ENCODE measurements at places on chromosomes 11 and 22.

GRCh38 chr11:134126217-134126822 lies 57.4 kb downstream of the JAM3 start:
- no peak for DNase-seq

GRCh38 chr11:95835351-95835750 lies 45.1 kb downstream of the CEP57 start:
- DNase-seq: no peak

- DNase-seq: no peak
Observed at GRCh38 chr22:35905894-35906293, 122.7 kb downstream of the RBFOX2 start.

GRCh38 chr11:70944636-70945035 lies 307.7 kb downstream of the SHANK2 start:
- no peak for DNase-seq

DNA sequence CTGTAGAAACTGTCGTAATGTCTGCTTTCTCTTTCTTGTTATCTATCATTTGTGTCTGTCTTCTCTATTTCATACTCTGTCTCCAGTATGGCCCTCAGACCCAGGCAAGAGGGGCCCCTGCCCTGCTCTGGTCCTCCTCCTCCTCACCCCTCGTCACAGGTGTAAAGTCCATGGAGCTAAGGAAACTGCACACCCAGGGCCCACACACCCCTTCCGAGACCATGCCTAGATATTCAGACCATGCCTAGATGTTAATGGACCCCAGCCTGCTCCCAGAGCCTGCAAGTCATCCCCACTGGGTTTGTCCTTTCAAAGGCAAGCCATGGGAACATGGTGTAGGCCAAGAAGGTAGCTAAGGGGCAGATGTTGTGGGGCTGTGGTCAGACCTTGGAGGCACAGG lies 24.1 kb upstream of the ANO1 start:
- DNase-seq: no peak

- DNase-seq: no peak
Observed at GRCh38 chr11:62547691-62548281, 1.2 kb upstream of the AHNAK start.

DNA sequence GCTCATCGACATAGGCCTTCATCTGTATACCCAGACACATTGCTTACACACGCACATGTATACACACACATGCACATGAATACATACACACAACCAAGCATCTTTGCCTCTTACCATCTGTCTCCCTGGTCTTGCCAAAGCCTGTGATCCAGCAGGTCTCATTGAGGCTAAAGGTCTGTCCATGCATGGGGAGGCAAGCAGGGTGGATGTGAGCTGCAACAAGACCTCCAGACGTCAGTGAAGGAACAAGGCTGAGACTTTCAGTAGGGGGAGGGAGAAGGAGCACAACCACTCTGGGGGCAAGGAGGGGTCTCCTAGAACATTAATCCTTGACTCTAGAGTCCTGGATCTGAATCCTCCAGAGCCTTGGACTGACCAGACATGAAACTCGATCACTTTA lies 23.7 kb downstream of the TMPRSS13 start:
- DNase-seq: no peak

GRCh38 chr22:27574002-27574366 lies 227.6 kb downstream of the MN1 start:
- DNase-seq: no peak

DNA sequence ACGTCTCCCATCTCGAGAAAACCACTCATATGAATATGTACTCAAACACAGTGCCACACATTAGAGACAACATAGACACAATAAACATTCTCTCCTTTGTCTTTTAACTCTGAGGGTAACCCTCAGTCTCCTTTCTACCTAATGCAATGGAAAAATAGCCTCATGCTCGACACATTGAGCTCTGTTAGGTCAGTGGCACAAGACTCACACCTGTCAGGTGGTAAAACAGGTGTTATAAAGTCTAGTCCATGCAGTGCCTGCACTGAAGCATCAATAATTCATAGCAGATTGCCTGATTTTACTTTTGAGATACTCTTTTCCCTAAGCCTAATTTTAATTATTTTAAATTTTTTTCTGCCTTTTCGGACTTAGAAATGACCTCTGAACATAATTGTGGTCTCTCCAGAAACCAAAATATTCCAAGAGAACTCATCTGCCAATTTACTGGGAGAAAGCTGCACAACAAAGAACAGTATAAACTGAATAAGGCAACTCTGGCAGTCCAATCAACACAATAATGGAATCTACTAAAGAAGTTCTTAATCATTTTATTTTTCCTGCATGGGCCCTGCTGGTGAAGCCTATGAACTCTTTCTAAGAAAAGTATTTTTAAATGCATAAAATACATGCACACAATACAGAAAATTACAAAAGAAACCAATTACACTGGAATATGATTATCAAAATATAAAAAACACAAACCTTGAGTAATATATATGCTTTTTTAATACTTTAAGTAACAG lies 9.9 kb downstream of the RDX start:
- DNase-seq: no peak

DNA sequence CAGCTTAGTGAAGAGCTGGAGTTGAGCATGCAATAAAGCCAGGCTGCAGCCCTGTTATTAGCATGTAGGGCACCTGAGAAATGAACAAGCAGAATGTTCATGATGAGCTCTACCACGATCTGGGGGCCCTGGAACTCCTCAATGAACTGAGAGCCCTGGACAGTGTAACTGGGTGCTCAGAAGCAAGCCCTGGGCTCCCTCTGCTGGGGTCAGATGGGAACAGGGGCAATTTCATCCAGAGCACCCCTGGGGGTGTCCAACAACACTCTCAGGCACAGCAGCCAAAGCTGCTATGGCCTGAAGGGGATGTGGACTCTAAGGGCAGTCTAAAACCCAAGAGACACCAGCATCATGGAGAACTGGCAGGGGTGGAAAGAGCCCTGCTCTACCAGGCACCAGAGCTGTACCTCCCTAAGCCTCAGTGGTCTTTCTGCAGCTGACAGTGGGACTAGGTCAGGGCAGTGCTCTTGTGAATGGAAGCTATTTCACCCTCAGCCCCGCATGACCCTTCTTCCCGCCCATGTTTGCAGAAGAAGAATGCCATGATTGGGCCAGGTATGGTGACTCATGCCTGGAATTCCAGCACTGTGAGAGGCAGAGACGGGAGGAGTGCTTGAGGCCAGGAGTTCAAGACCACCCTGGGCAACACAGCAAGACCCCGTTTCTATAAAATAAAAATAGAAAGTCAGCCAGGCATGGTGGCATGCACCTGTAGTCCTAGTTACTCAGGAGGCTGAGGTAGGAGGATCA lies 28.9 kb downstream of the THOC5 start:
- DNase-seq: no peak

DNA sequence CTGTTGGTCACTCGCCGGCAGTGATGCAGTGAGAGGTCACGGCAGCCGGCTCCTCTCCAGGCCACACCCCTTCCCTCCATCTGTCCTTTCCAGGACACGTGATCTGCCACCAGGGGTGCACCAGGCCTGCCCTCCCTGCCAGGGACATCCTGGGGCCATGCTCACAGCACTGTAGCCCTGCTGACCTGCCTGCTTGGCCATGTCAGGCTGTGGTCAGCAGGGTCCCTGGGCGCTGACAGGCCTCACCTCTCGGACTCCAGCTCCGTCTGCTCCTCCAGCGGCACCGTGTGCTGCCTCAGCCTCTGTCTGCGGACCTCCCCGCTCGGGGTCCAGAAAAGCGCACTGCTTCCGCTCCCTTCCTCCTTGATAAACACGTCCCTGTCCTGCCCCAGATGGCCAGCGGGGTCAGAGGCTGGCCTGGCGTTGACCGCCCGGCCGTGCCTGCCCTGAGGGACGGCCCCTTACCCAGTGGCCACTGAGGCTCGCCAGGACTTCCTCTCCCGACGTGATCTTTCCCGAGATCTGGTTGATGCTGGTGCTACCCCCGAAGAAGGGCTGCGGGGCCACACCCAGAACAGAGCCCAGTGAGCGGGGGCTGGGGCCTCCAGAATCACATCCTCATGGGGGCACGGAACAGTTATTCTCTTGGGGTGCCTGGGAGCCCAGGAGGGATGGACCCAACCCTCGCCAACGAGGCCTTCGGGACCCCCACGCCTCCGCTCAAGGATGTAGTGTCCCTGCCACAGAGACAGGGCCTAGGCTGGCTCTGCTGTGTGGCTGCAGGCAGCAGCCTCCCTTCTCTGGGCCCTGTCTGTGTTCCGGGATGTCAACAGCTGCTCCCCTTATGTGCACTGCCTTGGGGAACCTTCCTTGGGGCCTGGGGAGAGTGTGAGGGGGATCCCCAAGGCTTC lies 36.3 kb upstream of the CARS1 start:
- no peak for DNase-seq

DNA sequence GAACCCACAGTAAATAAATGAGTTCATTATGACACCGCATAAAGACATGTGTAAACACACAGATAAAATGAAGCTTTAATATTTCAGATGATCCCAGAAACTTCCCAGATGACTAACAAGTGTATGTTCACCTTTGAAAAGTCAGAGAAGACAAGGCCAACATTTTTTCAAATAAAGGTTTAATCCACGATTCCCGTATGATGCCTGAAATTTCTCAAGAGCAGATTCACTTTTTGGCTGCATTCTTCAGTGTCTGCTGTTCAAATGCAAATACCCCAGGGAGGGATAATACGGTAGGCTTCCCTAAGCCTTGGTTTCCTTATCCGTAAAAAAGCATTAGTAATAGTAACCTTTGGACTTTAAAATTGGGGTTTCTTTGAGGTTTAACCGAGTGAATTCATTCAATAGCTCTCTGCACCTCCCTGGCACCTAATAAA lies 62.5 kb downstream of the SYTL2 start:
- DNase-seq: no peak

- no peak for DNase-seq
Observed at GRCh38 chr11:91326751-91327150, 897.9 kb upstream of the FAT3 start.

- no peak for DNase-seq
Observed at GRCh38 chr11:64934682-64935358, 873 bp downstream of the GPHA2 start.

DNA sequence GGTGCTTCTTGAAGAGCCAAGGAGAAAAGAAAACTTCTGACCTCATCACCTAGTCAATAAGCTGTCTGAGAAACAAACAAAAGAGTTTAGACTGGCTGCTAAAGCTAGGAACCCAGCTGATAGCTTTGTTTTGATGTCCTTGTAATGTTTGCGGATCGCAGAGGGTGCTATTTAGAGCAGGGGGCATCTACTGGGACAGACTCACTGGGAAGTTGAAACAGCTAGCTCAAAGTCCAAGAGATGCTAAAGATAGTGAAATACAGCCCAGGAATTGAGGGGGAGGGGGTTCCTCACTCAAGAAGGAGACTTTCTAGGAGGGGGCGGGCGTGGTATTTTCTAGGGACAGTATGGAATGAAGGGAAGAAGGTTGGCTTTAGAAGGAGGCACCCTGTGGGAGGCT lies 18.9 kb downstream of the ZBTB16 start:
- DNase-seq: no peak

GRCh38 chr11:125688066-125688465 lies 7.4 kb upstream of the ACRV1 start:
- no peak for DNase-seq

- no peak for DNase-seq
Observed at GRCh38 chr11:23556163-23556750, 696.0 kb upstream of the CCDC179 start.

DNA sequence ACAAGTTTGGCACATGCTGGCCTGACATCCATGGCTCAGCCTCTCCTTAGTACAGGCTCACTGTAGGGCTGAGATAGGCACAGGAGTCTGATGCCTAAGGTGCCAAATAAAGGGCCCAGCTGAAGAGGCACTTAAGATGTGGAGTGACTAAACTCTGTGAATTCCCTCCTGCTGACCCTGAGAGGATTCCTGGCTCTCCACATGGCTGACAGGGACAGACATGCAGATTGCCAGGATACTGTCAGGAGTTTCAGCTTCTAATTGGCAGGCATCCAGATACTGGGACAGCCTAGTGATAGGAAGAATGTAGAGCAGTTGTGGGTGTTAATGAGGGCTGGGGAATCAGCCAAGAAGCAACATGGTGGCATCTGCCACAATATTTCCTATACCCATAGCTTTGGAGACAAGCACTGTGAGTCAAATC lies 558.7 kb downstream of the INSC start:
- no peak for DNase-seq

GRCh38 chr11:91872243-91872642 lies 352.4 kb upstream of the FAT3 start:
- no peak for DNase-seq

GRCh38 chr11:8363921-8364320 lies 100.2 kb upstream of the LMO1 start:
- DNase-seq: no peak

DNA sequence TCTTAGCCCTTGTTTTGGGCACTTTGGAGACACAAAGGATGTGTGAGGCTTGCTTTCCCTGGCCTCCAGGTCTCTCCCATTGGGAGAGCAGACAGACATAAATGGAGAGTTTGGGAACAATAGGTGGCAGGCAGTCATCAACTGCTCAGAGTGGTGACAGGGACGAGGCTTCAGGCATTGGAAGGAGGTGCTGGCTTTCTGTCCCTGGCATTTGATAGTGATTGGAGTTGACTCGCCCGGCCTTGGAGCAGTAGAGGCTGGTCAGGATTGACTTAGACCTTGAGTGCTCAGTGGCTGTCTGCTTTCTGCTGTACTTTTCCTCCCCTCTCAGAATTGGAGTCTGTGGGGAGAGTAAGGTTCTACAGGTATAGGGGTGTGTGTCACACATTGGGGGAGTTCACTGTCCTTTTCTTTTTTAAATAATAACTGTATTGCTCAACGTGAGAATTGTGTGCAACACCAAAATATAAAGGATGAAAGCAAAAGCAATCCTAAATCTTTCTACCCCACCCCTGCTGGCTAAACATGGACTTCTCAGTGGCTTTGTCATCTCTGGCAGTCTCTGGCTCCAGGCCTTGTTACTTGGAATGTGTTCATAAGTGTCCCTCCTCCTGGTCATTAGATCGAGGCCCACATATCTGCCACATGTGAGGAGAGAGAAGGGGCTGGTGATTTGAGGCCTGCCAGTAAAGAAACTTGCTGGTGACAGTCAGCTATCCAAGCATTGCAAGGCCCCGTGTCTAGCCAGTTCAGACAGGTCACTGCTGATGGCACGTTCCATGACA lies 21.1 kb downstream of the SHISA8 start:
- no peak for DNase-seq

GRCh38 chr11:118170882-118171268 lies 5.6 kb downstream of the SCN2B start:
- DNase-seq: no peak

DNA sequence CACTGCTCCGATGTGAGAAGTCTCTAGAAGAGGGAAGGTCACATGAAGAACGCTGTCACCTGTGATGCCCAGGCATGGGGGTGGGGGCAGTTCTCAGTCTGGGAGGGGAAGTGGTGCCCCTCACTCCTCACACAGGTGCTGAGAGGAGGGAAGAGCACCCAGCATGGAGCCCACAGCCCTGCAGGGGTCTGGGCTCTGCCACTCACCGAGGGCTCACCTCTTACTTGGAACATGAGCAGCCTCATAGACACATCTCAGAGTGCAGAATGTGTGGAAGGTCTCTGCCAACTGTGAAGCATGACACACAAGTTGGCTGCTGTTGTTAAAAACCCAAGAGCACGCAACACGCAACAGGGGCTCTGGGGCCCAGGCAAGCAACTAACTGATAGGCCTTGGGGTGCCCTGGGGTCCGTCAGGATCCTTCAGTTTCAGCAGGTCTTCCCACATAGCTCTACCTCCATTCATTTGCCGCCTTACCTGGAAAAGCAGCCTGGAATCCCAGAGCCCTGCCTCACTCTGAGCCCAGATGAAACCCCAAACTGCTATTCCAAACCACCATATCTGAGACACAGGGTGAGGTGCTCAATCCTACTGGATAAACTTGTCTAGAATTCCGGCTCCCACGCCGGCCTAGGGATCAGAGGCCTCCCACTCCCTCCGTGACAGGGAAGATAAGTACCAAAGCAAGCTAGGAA lies 17.5 kb upstream of the TMPRSS4 start:
- no peak for DNase-seq

Data from activated CD4-positive, CD25-positive, alpha-beta regulatory T cell treated with anti-CD3 and anti-CD28 coated beads, Interleukin-2, amount 50 U/mL, for 16 hours (primary cell).